MG63 (cell line): ENCODE measurements at places on chromosomes 6 and 20. TPM values are rescaled to one million over a fixed set of nuclear protein-coding genes. Genes with fewer than 3 reads are reported as not detected.

The LTB gene
- not detected in 2 replicates for total RNA-seq

The NKX2-4 gene
- not detected in 2 replicates for total RNA-seq

The GLP1R gene
- total RNA-seq = not detected in 2 replicates

The IL17A gene
- total RNA-seq = not detected in 2 replicates

The PABPC1L gene
- 9.1 and 10.0 TPM in 2 replicates for total RNA-seq

The RHAG gene
- total RNA-seq = not detected in 2 replicates

The RAD21L1 gene
- 0.10 and 2.4 TPM in 2 replicates for total RNA-seq

The DDX27 gene
- 67.0 and 84.4 TPM in 2 replicates for total RNA-seq

The COL9A3 gene
- 2.8 TPM in 1 of 2 replicates, not detected in the other for total RNA-seq

The PRPH2 gene
- total RNA-seq = not detected in 2 replicates

The CTNNBL1 gene
- total RNA-seq = 44.9 and 49.3 TPM in 2 replicates

The PHF20 gene
- total RNA-seq = 50.5 and 57.7 TPM in 2 replicates

The SLC17A1 gene
- not detected in 2 replicates for total RNA-seq

The OR14J1 gene
- not detected in 2 replicates for total RNA-seq

The CST4 gene
- total RNA-seq = not detected in 2 replicates

The CFB gene
- 2.2 and 6.9 TPM in 2 replicates for total RNA-seq

The KIF13A gene
- 9.5 and 11.3 TPM in 2 replicates for total RNA-seq

The ALDH8A1 gene
- 0.10 TPM in 1 of 2 replicates, not detected in the other for total RNA-seq

The PDYN gene
- not detected in 2 replicates for total RNA-seq

The EPB41L2 gene
- 33.3 and 63.9 TPM in 2 replicates for total RNA-seq

The NKX2-2 gene
- total RNA-seq = 3.1 and 8.1 TPM in 2 replicates

The BPIFB1 gene
- total RNA-seq = not detected in 2 replicates

The SLC22A7 gene
- not detected in 2 replicates for total RNA-seq

The GGTLC1 gene
- not detected in 2 replicates for total RNA-seq

The PTCHD4 gene
- not detected in 2 replicates for total RNA-seq

The FAM209A gene
- total RNA-seq = not detected in 2 replicates

The SLC2A10 gene
- 13.2 and 33.3 TPM in 2 replicates for total RNA-seq

The RBCK1 gene
- 35.7 and 68.7 TPM in 2 replicates for total RNA-seq

The MCM3 gene
- total RNA-seq = 1,027 and 1,090 TPM in 2 replicates
